Effector CD8-positive, alpha-beta T cell (primary cell): ENCODE measurements at places on chromosomes 6 and 20.

DNA sequence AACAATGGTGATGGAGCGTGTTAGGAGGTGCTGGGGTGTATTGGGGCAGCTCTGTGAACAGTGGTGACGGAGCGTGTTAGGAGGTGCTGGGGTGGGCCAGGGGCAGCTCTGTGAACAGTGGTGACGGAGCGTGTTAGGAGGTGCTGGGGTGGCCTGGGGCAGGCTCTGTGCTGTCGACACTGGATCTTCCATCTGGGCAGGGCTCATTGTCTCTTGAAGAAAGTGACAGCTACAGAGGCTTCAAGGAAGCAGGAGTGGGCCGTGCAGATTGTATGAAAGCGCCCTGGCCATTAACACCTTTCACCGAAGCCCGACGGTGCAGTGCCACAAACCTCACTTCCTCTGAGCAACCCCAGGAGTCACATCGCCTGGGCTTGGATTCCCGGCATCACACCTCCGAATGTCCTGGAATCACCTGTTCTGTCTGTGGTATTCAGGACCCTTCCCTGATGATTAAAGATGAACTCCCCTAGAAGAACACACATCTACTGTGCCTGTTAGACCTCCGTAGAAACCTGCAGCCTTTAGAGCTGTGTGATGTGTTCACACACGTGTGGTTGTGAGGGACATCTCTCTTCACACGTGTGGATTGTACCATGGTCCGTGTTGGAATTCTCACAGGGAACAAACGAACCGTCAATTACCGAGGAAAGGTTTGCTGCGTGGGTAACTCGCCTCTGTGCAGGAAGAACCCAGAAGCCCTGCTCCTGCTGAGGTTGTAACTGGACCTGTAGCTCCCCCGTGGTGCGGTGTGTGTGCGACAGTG lies 377.7 kb downstream of the THBS2 start:
- no peak for DNase-seq

GRCh38 chr20:14521016-14521415 lies 183.6 kb upstream of the FLRT3 start:
- no peak for DNase-seq

DNA sequence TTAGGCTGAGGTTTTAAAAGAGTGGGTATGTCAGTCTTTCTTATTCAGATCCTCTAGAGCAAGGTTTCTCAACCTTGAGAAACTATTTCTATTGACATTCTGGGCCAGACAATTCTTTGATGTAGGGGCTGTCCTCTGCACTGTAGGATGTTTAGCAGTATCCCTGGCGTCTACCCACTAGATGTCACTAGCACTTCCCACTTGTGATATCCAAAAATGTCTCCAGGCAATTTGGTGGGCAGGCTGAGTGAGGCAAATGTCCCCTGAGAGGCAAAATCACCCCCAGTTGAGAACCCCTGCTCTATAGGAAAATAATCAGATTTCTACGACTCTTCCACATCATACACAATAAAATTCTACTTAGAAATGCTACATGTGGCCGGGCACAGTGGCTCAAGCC lies 7.7 kb upstream of the ZKSCAN8 start:
- no peak for DNase-seq

DNA sequence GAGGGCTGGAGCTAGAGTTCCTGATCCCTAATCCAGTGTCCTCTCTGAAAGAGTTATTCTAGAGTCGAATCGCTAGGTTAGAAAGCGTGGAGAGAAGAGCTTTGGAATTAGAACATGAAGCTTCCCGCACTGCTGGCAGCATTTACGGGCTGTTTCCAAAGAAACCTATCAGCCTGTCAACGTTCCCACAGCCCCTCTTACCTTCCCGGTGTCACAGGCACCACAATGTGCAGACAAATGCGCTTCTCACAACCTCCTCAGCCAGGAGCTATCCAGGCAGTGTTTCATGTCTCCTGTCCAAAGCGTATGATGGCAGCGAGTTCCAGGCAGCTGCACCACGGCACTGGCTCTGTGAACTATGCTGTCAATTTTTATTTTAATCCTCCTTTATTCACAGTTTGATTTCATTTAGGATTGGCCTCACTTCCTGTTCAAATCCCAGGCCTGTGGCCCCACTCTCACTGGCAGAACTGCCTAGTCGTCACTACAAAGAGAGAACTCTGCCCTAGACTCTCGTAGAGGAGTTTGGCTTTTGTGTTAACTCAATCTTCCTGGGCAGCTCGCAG lies 322.8 kb upstream of the SOX4 start:
- no peak for DNase-seq

GRCh38 chr20:33852626-33853506 lies 41.7 kb downstream of the CHMP4B start:
- no peak for DNase-seq
